ENCODE measurements at places on chromosomes 13 and 19.

DNA sequence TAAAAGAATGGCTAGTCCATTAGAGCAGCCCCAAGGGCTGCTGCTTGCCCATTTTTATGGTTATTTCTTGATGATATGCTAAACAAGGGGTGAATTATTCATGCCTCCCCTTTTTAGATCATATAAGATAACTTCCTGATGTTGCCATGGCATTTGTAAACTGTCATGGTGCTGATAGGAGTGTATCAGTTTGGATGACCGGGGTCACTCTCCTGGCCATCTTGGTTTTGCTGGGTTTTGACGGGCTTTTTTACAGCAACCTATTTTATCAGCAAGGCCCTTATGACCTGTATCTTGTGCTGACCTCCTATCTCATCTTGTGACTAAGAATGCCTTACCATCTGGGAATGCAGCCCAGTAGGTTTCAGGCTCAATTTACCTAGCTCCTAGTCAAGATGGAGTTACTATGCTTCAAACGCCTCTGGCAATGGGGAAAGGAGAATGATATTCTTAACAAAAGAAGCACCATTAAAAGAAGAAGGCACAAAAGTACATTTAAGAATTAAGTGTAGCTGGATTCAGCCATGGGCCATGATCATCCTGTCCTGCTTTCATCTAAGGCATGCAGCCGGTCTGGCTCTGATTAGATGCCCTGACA is 1156.0 kb downstream of the PCDH9 start:
- no peak for DNase-seq

DNA sequence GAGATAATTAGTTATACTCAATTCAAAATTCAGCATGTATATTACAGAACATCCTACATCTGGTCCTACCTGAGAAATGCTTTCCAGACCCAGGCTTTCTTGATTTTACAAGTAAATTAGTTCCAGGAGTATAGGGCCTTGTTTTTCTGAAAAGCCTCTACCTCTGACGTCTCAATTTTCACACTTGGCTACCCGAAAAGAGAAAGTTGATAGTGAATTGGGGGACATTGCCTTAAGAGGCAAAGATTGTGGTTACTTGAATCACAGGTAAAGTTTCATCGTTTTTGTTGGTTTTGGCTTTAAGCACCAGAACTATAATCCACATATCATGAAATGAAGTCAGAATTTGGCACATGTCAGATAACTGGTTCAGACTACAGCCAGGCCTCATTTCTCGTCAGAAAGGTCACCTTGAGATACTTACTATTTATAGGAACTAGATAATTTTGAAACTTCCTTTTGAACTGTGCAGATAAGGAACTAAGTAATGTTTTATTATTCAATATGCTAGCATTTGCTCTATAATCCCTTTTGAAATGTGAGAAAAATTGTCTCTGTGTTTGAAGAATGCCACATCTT is 30.8 kb downstream of the FAM124A start:
- DNase-seq: no peak

- DNase-seq: no peak
Observed at GRCh38 chr13:24032674-24033073, 127.8 kb upstream of the SPATA13 start.

DNA sequence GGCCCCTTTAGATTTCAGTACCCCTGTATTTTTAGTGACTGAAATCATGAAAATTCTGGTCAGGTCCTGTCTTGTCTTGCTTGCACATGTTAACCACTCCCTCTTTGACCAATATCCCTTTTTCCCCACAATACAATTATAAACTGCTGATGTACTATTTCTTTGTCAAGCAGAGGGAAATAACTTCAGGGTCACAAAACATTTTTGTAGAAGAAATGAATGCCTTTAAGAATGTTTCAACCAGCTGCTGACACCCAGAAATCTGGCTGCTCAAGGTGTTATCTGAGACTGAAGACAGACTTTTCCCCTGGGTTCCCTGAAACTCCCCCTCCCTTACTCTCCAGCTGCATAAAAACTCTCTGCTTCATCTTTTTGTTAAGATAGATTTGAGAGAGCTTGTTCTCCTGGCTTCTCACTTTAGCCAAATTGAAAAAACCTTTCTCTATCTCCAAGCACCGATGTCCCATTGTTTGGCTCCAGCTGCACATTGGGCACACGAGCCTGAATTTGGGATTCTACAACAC is 18.4 kb upstream of the ACOD1 start:
- no peak for DNase-seq

DNA sequence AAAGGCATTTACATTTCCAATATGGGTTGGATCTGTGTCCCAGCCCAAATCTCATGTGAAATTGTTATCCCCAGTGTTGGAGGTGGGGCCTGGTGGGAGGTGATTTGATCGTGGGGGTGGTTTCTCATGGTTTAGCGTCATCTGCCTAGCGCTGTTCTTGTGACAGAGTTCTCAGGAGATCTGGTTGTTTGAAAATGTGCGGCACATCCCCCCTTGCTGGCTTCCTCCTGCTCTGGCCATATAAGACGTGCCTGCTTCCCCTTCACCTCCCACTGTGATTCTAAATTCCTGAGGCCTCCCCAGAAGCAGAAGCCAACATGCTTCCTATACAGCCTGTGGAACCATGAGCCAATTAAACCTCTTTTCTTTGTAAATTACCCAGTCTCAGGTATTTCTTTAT is 126.2 kb upstream of the FNDC3A start:
- DNase-seq: no peak

DNA sequence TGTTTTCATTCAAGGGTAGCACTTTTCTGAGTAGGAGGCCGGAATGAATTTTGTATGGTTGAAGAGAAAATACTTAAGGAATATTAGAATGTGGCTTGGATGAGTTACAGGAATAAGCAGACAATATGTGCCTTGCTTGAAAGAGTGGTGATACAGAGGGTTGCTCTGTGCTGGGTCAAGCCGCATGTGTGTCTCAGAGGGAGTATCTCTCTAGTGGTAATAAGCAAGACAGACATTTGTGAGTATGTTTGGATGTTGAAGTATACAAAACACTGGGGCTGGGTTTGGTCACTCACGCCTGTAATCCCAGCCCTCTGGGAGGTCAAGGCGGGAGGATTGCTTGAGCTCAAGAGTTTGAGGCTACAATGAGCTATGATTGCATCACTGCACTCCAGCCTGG is 103.9 kb downstream of the LMO7 start:
- no peak for DNase-seq

GRCh38 chr19:38183251-38183897 is 40.6 kb downstream of the DPF1 start:
- no peak for DNase-seq

GRCh38 chr13:50227361-50227760 is 212.1 kb downstream of the KCNRG start:
- DNase-seq: no peak

DNA sequence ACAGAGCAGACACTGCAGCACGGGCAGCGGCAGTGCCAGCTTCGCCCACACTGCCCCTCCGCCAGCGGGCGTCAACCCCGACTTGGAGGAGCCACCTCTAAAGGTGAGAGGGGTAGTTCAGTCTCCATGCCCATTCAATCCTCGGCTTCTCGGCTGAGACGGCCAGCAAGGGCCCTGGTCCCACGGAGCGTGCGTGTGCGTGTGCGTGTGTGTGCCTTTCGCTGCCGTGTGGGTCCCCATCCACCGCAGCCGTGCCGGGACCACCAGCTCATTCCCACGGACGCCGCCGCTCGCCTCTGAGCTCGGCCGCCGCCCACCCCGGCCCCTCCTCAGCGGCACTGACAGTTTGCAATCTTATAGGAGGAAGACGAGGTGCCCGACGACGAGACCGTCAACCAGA is 55.5 kb upstream of the LDLR start:
- no peak for DNase-seq

- DNase-seq: no peak
Observed at GRCh38 chr13:50989476-50989875, 79.9 kb downstream of the RNASEH2B start.

- no peak for DNase-seq
Observed at GRCh38 chr13:23792680-23793079, 96.5 kb downstream of the MIPEP start.

GRCh38 chr19:7662657-7663056 is 6.2 kb upstream of the RETN start:
- no peak for DNase-seq

GRCh38 chr13:51740698-51741097 is 63.3 kb downstream of the DHRS12 start:
- DNase-seq: no peak

DNA sequence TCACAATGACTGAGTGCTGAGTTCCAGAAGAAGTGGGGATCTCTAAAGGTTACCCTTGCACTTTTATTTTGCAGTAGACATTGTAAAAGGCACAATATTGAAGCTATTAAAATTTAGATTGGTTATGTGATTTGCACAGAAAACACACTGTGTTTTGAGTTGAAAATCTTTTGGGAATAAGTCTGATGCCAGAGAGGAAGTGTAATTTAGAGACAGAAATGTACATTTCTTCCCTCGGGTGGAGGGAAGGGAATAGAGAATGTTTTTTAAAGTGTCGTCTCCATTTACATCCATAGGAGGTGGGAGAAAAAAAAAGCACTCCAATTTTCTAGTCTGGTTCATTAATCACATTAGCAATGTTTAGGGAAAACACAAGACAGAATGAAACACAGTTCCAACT is 465.8 kb downstream of the OLFM4 start:
- no peak for DNase-seq

DNA sequence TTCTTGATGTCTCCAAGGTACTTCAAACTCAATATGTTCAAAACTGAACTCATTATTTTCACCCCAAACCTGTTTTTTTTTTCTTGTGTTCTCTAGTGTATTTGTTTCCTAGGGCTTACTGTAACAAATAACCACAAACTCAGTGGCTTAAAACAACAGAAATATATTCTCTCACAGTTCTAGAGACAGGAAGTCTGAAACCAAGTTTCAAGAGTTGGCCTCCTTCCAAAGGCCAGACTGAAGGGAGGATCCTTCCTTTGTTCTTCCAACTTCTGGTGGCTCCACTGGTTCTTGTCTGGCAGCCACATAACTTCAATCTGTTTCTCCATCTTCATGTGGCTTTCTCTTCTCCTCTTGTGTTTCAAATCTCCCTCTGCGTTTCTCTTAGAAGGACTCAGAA is 62.0 kb upstream of the PDCD5 start:
- DNase-seq: no peak

GRCh38 chr19:6055013-6055795 is 55.1 kb downstream of the RFX2 start:
- DNase-seq: no peak

GRCh38 chr19:39410831-39411080 is 1.7 kb upstream of the PLEKHG2 start:
- DNase-seq: no peak

DNA sequence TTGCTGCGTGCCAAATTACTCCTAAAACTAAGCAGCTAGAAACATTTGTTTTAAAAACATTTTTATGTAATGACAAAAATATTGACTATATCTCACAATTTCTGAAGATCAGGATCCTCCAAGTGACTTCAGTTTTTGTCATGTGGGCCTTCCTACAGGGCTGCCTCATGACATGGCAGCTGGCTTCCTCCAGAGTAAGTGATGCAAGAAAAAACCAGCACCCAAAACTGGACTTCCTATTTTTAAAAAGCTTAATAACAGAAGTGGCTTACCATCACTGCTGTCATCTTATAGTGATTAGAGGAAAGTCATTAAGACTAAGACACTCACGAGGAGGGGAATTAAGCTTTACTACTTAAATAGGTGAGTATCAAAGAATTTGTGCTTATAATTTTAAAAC is 681.7 kb downstream of the PCDH17 start:
- no peak for DNase-seq

DNA sequence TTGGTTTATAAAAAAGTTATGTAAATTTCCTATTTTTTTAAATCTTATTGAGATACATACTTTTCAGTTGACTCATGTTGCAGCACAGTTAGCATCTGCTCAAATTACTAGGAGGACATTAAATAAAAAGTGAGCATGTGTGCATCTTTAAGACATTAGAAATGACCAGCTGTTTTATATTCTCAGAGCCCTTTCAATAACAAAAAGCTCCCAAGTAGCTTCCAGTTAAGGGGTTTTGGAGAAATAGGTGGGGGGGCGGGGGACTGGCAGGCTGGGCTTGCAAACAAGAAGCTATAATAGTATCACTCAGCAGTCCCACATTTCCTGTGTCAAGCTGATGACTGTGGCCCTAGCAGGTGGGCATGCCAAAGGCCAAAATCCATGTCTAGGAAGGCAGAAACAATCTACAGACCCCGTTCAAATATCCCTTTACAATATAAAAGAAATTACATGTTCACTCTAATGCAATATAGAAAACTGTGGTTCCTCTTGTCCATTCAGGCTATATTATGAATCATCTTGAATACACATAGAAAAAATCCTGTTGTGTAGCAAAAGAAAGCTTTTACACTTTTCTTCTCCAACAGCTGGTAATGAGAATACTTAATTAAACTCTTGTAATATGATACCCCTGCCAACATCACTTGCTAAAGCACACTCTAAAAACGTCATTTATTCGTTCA is 1713.2 kb upstream of the SLC10A2 start:
- DNase-seq: no peak

GRCh38 chr19:7918615-7919421 is 1.3 kb upstream of the SNAPC2 start:
- no peak for DNase-seq

DNA sequence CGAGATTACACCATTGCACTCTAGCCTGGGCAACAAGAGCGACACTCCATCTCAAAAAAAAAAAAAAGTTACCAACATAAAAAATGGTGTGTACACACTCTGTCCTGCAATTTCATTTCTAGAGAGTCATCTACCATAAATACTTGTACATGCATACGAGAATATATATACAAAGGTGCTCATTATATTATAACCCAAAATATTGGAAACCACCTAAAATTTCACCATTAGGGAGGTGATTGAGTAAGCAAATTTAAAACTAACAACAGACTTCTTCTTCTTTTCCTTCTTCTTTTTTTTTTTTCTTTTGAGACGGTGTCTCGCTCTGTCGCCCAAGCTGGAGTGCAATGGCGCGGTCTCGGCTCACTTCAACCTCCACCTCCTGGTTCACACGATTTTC is 7.4 kb upstream of the C5AR1 start:
- DNase-seq: no peak

DNA sequence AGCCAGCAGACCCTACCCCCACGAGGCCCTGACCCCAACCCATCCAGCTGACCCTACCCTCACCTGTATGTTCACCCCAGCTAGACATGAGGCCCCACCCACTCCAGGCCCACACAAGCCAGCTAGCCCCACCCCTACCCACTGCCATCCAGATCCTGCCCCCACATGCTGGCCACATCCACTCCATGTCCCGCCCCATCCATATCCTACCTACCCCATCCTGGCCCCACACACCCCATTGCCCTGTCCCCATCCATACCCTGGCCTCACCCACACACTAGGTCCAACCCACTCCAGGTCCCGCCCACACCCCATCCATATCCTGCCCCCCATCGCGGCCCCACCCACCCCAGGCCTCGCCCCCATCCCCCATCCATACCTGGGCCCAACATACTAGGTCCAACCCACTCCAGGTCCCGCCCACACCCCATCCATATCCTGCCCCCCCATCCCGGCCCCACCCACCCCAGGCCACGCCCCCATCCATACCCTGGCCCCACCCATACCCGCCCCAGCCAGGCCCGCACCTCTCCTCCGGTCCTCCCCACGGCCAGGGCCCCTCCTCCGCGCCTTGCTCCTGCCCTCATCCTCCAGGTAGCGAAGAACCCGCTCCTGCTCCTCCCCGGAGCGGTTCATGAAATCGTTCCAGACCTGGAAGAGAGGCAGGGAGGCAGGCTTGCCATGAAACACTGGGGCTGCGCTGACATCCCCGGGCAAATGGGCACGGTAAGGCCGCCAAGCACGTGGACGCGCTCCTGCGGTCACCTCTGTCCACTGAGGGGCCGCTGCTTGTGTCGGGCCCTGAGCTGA is 7.2 kb downstream of the RNU6-9 start:
- no peak for DNase-seq
